ENCODE measurements at places on chromosomes 6 and 20.

DNA sequence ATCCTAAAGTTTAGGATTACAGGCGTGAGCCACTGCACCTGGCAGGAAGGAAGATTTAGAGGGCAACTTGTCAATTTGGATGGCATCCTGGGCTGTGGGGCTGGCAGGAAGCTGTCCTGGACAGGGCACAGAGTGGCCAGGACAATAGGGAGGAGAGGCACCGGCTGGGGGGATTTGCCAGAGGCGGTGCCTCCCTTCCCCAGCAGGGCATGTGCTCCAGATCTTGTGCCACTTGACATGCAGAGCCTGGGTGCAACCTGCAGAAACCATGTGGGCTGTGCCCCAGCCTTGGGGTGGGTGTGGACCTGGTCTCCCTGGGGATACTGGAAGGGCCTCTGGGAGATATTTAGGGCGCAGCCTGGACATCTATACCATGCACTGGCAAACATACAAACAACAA is 58.6 kb upstream of the EEF1A1 start:
- H3K4me1 ChIP-seq = peaks cover 26% of the 10 kb centered on the region
- no peak overlapping the region for H3K4me3 ChIP-seq
- no peaks in the 10 kb centered on the region for H3K36me3 ChIP-seq
- DNase-seq = no peak
- H3K27me3 ChIP-seq = no peaks in the 10 kb centered on the region
- H3K27ac ChIP-seq = peak overlapping the region; percentile 91

DNA sequence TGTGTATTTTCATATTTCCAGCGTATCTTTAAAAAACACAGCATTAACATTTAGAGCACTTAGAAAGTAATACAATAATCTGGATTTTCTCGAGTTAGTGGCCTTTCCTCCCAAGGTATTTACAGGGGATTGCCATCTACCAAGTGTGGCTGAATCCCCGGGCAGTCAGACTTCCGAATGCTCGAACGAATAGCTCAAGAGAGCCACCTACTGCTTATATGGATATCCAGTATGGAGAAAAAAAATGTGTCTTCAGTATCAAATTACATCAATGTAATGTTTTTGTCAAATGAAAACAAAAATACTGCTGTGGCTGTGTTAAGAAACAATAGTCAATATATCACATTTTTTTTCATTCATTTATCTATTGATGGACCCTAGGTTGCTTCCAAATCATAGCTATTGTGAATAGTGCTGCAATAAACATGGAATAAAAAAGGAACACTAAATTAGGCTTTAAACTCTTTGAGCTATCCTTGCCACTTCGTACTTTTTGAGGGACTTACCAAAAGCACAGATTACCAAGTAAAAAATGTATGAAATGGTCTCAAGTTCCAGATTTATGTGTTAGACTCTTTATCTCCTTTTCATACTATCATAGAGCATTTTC is 654.5 kb upstream of the PTCHD4 start:
- no peaks in the 10 kb centered on the region for H3K4me1 ChIP-seq
- no peak for DNase-seq
- H3K27me3 ChIP-seq = no peaks in the 10 kb centered on the region
- no peak overlapping the region for H3K4me3 ChIP-seq

GRCh38 chr6:43843097-43843645 is 73.2 kb downstream of the VEGFA start:
- H3K27ac ChIP-seq = no peak overlapping the region
- no peak overlapping the region for H3K4me3 ChIP-seq
- DNase-seq = no peak
- H3K36me3 ChIP-seq = no peaks in the 10 kb centered on the region
- H3K27me3 ChIP-seq = no peaks in the 10 kb centered on the region
- H3K4me1 ChIP-seq = no peaks in the 10 kb centered on the region

DNA sequence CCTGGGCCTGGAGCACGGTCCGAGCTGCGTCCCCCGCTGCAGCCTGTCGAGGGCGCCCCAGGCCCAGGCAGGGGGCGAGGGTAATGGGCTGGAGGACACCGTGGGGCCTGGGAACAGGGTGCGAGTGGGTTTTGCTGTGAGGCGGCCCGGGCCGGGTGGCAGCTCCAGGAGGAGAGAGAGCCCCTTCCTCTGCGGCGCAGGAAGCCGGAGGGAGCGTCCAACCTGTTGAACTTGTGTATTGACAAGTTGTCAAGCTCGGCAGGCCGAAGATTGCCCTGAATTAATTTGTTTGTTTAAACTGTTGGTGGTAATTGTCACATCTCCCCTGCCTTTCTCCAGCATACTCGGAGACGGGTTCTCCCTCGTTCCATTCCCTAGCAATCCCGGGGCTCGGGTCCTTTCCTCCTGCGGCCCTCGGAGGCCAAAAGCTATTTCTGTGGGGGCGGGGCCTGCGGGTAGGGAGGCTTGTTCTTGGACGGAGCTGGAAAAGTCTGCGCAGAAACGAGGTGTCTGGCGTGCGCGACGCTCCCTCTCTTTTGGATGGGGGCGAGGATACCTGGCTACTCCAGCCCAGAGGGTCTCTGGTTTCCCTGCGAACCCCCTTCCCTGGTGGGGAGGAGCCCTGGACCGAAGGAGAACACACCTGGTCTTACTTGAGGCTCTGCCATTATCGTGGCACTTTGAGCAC is 9.9 kb downstream of the NR2E1 start:
- no peaks in the 10 kb centered on the region for H3K36me3 ChIP-seq
- peaks cover 3% of the 10 kb centered on the region for H3K27me3 ChIP-seq
- no peak overlapping the region for H3K4me3 ChIP-seq
- H3K27ac ChIP-seq = no peak overlapping the region
- peak; percentile 49 for DNase-seq

Data from B cell (primary cell).